ENCODE measurements at places on chromosomes 2 and 18. TPM values are rescaled to one million over a fixed set of nuclear protein-coding genes. Genes with fewer than 3 reads are reported as not detected.
A peak's percentile ranks its signal among the peaks of the same experiment; 100 is the strongest.

The MYO7B gene
- total RNA-seq: 0.13 TPM

The SKOR2 gene
- total RNA-seq: not detected

The CNDP1 gene
- not detected for total RNA-seq

The KCNS3 gene
- 0.25 TPM for total RNA-seq

DNA sequence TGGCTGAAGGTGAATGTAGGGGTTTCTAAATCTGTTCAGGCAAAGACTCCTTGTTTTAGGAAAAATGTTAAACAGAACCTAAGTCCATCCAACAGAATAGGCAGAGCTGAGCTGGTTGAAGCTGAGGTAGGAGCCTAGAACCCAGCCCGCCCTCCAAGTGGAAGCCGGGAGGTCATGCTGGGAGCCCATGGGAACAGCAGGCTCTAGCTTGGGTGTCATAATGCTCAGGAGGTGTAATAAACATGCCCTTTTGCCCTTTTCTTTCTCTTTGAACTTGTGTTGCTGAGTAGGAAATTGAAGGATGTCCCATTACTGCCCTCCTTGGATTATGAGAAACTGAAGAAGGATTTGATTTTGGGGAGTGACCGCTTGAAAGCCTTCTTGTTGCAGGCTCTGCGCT, 60.3 kb downstream of the ARMC9 start:
- DNase-seq: no peak

DNA sequence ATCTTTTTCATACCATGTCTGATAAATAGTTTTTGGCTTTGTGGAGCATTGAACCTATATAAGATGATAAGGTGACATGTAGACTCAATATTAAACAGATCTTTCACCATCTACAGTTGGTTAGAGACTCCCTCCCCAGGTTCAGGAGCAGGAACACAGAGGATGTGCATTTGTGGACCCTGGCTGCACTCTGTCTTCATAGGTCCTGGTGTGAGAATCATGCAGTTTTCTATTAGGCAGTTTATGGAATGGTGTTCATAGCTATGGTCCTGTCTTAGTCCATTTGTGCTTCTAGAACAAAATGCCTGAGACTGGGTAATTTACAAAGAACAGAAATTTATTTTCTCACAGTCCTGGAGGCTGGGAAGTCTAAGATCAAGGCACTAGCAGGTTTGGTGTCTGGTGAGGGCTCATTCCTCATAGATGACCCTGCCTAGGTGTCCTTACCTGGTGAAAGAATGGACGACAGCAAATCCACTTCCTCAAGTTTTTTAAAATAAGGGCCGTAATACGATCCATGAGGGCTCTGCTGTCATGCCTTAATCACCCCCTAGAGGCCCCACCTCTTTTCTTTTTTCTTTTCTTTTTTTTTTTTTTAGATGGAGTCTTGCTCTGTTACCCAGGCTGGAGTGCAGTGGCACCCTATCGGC, 35.3 kb upstream of the FAM98A start:
- no peak for DNase-seq

GRCh38 chr18:32301361-32301760, 111.5 kb downstream of the MEP1B start:
- no peak for DNase-seq

- DNase-seq: peak; percentile 64
Measured at GRCh38 chr2:36322108-36322507, 33.5 kb upstream of the CRIM1 start.

DNA sequence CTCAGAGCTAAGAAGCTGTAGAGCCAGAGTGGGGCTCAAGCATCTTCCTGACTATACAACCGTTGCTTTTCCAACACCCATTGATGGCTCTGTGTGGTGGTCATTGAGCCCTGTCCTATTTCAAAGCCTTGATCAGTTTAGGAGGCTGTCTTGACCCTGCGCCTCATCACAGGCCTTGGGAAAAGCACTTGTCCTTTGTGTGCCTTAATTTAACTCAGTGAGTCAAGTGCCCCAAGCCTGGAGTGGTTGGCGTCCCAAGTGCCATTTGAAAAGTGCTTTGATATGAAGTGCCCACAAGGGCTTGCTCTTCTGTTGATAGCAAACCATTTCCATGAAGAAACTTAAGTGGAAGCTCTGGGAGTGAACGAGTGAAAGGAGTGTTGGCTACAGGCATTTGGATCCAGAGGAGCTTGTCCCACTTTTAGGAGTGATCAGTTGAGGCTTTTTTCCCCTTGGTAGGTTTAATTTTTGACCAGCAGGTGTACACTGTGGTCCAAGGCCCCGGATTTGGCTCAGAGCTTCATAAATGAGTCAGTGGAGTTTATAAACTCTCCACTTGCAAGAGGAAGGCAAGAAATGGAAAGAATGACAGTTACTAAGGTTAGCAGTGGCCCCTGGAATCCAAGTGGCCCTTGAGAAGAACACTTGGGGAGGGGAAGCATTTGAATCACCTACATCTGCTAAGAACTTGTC, 50.3 kb downstream of the ACTR2 start:
- DNase-seq: no peak

GRCh38 chr2:66836851-66837250, 401.9 kb downstream of the MEIS1 start:
- no peak for DNase-seq

- no peak for DNase-seq
Measured at GRCh38 chr18:24817587-24818371, 357.3 kb downstream of the HRH4 start.

- no peak for DNase-seq
Measured at GRCh38 chr18:25053466-25053865, 298.5 kb downstream of the ZNF521 start.
